ENCODE measurements at places on chromosomes 4 and X. TPM values are rescaled to one million over a fixed set of nuclear protein-coding genes. Genes with fewer than 3 reads are reported as not detected.

ZCCHC13 gene
- polyA plus RNA-seq, result not detected

TEC gene
- polyA plus RNA-seq, result 5.5 TPM

DNA sequence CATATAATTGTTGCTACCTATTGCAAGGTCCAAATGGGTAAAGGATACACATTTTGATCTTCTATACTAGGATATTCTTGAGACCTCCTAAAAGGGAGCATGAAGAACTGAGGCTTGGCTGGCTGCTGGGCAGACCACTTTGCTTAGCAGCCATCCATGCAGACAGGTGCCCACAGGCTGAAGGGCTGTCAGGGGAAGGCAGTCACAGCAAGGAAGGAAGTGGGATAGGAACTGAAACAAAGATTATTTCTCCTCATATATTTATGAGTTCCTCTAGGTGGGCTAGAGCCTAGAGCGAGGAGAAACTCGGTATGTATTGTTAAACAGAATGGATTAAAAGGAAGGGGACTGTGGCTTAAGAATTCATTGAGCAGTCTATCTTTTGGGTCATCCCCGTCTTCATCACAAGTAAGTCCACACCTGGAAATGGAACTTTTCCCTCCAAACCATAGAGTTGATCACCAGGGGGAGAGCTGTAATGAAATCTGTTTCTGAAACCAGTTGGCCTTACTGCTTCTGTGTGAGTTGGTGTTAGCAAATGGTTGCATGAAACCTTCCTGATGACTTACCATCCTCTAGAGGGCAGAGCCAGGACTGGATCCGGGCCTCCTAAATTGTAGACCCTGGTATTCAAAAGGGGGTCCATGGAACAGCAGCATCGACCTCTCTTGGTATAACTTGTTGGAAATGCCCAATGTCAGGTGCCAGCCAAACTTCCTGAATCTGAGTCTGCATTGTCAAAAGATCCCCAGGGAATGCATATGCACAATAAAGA, 42.3 kb downstream of the AFF2 start:
- DNase-seq, result no peak

DNA sequence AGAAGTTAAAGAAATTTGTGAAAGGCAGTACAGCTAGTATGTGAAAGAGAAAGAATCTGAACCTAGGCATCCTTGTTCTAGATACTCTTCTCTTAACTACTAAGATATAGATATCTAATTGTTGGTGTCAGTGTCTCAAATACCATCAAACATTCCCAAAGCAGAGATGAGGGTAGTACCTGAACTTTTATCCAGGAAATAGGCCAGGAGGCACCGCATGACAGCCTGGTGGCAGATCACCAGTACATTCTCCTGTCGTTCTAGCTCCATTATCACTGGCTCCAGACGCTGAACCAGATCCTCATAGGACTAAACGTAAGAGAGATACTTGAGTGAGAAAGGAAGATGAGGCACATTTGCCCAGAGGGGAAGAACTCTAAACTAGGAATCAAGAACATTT, 16.8 kb downstream of the TRO start:
- no peak for DNase-seq

- DNase-seq, result no peak
Observed at GRCh38 chr4:140637836-140638235, 69.1 kb upstream of the UCP1 start.

DNA sequence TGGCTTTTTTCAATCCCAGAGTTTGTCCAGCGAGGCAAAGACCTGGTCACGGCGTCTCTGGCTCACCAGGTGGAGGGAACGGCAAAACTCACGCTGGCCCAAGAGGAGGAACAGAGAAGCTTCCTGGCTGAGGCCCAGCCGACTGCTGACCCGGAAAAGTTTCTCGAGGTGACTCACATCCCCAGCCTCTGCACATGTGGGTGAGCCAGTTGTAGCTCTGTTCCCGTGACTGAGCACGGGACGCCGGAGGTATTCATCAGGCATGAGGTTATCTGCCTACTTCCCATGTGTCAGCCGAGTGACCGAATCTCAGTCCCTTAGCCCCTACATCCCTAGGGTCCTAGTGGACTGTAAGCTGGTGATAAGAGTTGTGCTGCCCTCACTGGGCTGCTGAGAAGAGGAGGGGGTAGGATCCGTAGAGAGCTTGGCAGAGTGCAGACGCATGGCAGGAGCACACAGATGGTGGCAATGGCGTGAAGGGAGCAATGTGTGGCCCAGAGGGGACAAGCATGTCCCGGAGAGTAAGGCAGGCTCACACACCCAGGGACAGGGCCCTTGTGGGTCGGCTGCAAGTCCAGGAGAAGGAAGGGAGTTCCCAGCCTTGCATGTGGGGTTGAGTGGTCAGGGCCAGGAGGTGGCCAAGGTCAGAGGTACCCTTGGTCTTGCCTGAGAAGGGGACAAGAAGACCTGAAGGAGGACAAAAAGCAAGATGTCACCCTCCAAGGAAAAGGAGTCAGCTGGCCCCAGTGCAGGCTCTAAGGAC, 42.9 kb downstream of the EVC start:
- no peak for DNase-seq

DNA sequence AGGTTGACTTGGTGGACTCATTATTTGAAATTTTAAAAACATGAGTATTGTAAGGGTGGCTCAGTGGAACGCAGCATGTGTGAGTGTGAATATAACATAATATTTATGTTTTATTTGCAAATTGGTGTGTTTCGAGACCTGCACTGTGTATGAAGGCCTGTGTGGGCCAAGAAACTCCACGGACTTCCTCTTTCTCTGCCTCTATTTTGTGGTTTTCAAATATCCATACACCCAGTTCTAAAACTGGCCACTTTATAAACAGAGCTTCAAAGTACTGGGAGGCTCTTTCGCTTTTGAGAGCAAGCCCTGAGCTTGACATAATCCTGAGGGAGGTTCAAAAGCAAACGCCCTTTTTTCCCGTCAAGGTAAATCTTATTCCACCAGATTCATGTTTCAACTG, 187.7 kb downstream of the GPAT3 start:
- no peak for DNase-seq

DNA sequence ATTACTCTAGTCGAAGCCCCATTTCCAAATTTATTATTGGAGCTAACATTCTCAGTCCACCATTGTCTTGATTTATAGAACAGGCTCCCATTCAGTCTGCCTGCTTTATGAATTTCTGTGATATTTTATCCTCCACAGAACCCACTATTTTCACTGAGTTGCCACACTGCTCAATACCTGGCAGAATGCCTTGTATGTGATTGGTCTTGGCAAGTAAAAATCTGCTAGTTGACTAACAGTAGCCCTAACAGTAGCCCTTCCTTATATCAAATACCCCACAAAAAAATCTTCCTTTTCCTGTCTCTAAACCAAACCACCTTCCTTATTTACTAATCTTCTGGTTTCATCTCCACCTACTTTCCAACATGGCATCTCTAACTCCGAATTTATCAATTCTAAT, 82.6 kb downstream of the CHM start:
- no peak for DNase-seq

DNA sequence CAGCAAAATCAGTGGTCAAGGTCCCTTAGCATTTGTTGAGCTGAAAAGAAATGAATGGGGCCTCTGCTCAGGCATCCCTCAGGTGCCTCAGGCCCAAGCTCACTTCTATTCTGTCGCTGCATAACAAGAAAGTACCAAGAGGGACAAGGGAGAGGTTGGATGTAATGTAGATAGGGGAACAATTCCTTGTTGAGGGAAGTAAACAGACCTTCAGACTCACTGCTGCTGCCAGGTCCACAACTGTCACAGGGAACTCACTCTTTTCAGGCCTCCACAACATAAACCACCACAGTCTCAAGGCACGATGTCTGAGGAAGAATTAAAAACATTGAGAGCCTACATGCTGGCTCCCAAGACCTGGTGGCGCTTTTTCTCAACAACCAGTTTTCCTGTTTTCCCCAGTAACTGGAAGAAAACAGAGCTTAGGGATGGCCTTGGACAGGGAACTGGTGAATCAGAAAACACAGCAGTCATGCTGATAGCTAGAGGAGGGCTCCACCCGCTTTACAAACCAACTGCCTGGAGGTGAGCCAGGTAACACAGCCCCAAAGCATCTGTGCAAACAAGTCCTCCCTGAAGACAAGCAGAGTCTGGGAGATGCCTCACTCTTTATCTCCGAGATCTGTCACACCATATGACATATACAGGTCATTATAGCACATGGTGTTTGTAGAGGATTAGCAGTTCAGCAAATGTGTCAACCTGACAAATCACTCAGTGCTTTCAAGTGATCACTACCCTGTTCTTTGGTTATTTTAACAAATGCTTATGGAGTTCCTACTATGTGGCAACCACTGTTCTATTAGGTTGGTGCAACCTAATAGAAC, 14.3 kb upstream of the AWAT1 start:
- no peak for DNase-seq

- DNase-seq, result no peak
Observed at GRCh38 chr4:85370400-85371032, 104.4 kb upstream of the ARHGAP24 start.

NEIL3 gene
- polyA plus RNA-seq, result 6.0 TPM

- no peak for DNase-seq
Observed at GRCh38 chrX:55220119-55220794, at the start of gene PAGE5. Gene PAGE5, plus strand, starts transcription at chrX:55220346. Its CDS starts 1,037 bp downstream, at chrX:55221383.

DNA sequence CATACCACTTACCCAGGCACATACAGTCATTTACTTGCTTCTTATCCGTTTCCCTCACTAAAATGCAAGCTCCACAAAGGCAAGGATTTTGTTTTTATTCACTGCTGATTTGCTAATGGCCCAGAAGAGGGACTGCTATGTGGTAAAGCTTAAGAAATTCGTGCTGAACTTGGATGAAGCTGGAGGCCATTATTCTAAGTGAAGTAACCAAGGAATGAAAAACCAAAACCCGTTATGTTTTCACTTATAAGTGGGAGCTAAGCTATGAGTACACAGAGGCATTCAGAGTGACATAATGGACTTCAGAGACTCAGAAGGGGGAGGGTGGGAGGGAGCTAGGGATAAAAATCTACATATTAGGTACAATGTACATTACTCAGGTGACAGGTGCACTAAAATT, 47.2 kb downstream of the RAB33B start:
- DNase-seq, result no peak

SMARCA1 gene
- polyA plus RNA-seq, result 110 TPM

LRCH2 gene
- polyA plus RNA-seq, result 11.5 TPM

JADE3 gene
- polyA plus RNA-seq, result 23.9 TPM

- no peak for DNase-seq
Observed at GRCh38 chr4:21226637-21227538, 526.6 kb downstream of the PACRGL start.

GRCh38 chr4:113901994-113902787, 77.3 kb downstream of the ARSJ start:
- no peak for DNase-seq

GC gene
- polyA plus RNA-seq, result 0.29 TPM

GRCh38 chr4:3687538-3687937, 78.6 kb upstream of the ADRA2C start:
- DNase-seq, result no peak

BCAP31 gene
- 189 TPM for polyA plus RNA-seq

CFP gene
- polyA plus RNA-seq, result 1.8 TPM
